ENCODE measurements at places on chromosomes 7 and 10.

DNA sequence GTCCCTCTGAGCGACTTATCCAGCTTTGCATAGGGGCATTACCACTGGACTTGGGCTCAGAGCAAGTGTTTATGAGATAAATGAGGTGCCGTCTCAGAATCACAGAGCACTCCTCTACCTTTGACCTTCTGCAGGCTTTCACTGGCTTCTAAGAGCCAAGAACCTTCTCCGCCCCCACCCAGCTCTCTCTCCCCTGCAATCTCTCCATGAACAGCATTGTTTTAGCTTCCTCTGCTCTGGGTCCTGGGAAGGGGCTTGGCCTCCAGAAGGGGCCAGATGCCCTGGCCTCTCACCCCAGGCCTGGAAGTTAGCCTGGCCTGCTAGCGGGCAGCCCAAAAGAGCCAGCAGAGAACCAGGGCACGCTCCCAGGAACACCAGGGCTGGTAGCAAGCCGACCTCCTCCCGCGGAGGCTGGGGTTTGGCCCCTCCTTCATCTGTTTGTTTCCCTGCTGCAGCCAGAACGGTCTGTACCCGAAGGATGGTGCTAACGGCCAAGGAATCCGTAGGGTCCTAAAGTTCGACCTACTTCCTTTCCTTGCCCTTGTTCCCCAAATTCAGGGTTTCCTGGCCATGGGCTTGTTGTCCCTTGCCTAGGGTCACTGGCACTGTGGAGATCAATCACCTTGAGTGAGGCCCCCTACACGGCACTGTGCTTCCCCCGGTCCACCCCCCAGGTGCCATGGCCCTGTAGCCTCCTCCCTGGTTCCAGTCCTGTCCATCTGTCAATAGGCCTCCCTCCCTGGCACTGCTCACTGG lies 18.7 kb upstream of the DDIT4 start:
- peak; percentile 74 for DNase-seq

GRCh38 chr7:129225206-129225930 lies 538 bp downstream of the AHCYL2 start:
- DNase-seq: peak; percentile 61

DNA sequence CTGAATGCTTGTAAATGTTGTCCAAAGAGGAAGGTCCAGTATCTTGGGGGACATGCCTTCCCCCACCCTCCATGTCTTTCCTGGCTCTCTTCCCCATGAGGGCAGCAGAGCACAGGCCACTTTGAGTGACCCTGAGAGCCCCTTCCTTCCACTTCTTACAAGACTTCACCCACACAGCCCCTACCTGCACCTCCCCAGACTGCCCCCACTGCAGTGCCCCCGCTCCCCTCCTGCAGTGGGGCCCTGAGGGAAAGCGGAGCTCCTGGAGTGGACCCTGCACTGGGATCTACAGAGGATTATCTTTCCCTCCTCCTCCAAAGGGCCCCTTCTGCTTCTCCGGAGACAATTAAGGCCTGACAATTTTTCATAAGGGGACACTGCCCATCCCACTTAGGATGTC lies 326.8 kb downstream of the TCERG1L start:
- DNase-seq: no peak

DNA sequence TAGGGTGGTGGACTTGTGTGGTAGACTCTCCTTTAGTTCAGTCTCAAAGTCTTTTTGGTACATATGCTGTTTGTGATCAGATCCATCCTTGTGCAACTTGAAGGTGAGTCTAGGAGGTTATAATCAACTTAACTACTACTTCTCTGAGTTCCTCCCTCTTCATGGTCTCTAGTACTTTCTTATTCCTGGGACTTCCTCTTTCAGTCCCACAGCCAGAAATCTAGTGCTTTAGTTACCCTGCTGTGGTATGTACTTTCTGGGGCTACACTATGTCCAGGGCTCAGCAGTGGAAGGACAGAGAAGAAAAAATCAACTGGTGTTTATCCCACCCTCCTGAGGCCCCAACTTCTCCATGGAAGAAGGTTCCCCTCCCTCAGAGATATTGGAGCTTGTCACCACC lies 19.4 kb upstream of the ATAD1 start:
- DNase-seq: no peak

DNA sequence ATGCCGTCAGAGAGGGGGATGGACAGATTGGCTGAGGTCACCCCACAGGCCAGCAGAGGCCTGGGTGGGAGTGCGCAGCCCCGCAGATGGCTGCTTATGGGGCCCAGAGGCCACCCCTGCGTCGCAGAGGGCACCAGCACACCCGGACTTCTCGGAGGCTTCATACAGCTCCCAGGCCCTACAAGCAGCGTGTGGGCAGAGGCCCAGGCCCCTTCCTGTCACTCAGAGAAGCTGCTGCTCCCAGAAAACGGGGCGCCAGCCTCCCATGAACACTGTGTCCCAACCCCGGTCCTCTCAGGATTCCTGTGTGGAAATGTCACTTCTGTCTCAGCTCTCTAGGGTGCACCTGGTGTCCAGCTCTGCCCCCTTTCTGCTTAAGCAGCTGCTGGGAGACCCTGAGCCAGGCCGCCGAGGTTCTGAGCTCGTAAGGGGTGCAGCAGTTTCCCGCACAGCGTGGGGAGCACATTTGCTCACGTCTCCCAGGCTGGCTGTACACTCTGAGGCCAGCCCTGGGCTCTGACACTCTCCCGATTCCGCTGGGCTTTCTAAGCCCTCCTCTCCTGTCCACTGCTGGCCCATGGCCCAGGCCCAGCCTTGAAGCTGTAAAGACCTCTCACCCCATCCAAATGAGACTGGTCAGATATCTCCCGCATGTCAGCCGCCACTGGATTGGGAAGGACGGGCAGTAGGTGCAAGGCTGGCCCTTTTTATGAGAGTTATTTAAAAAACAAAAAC lies 6.8 kb downstream of the GPR146 start:
- DNase-seq: no peak

GRCh38 chr7:5352440-5353010 lies 69.8 kb downstream of the SLC29A4 start:
- DNase-seq: no peak

DNA sequence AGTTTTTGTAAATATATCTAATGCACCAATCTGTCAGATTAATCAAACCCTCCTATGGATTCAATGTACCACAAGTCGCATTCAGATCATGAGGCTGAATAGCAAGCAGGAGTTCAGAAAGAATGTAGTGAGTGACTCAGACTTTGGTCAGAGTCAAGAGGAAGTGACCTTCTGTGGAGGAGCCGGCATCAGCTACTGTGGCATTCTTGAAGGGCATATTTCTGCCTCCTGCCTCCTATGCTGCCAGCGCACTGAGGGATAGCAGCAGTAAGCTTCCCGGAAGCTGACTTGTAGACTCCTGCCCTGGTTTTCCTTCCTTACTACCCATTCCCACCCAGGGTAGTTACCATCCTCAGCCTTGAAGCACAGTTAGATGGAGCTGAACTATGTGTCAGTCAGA lies 867.5 kb downstream of the NRG3 start:
- peak; percentile 81 for DNase-seq

GRCh38 chr7:82163586-82163985 lies 280.0 kb downstream of the CACNA2D1 start:
- DNase-seq: no peak

GRCh38 chr10:32000937-32001336 lies 55.3 kb downstream of the KIF5B start:
- peak; percentile 72 for DNase-seq

DNA sequence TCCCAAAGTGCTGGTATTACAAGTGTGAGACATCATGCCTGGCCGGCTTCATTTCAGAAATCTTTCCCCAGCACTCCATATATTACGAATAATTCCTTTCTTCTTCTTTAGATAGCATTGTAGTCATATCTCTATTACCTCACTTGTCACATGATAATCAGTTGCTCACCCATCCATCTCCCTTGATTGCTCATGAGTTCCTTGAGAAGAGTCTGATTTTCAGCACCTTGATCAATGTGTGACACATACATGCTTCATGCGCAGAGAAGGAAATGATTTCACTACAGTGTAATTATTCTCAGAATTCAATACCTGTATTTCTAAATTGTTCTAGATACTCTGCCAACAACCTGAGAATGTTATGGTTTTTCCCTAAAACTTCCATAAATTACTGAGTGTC lies 26.7 kb upstream of the GGCT start:
- no peak for DNase-seq

DNA sequence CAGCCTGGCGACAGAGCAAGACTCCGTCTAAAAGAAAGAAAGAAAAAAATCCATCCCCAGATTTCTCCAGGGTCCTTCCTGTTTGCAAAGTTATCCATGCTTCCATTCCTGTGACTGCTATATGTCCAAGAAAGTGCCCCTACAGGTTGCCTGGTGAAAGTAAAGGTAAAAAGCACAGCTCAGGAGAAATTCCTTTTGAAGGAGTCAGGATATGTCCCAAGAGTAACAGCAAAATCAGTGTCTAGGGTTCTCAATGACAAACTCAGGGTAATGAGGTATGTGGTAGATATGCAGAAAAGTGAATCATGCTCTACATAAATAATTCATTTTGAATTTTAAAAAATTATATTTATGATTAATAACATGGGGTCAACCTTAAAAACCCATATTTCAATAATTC lies 91.5 kb downstream of the CTTNBP2 start:
- DNase-seq: peak; percentile 13

- peak; percentile 97 for DNase-seq
These were observed 188.9 kb downstream of the SKIDA1 start for GRCh38 chr10:21336476-21337170.

- DNase-seq: peak; percentile 61
These were observed 551 bp downstream of the WASL start for GRCh38 chr7:123748171-123748733.

- DNase-seq: no peak
These were observed 118.7 kb upstream of the NEBL start for GRCh38 chr10:21015851-21016250.

GRCh38 chr10:110694820-110695538 lies 50.8 kb downstream of the RBM20 start:
- no peak for DNase-seq

GRCh38 chr10:90276894-90277475 lies 575.6 kb downstream of the KIF20B start:
- no peak for DNase-seq

DNA sequence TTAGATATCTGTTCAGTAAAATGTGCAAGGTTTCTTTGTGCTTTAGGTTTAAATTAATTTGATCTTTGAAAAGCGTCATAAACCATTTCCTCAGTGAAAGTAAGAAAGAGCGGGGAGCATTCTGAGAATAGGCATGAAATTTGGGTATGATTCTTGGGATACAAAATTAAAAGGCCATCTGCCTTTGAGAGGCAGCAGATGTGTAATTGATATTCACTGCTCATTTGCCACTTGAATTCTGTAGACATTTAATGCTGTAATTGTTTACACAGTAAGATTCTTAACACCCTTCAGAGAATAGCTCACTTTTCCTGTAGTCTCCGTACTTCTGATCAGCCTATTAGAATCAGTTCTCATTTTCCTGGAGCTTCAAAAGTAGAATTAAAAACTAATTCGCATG lies 18.7 kb downstream of the FRMD4A start:
- no peak for DNase-seq

GRCh38 chr10:74925708-74926107 lies 99.3 kb downstream of the KAT6B start:
- no peak for DNase-seq

DNA sequence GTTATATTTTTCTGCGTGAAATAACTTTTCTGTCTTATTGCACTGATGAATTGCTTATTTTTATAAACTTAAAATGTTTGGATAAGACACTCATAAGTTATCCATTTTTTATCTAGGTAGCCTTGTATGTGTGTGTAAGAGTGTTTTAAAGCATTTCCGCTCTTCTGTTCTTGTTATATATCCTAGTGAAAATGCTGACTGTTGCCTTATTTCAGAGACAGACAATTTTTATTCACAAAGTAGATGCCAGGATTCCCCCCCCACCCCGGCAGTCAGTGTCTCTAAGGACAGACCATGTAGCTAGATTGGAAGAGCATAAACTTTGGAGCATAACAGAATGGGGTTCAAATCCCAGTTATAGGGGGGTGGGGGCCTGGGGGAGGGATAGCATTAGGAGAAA lies 1.6 kb downstream of the SMC3 start:
- DNase-seq: no peak

DNA sequence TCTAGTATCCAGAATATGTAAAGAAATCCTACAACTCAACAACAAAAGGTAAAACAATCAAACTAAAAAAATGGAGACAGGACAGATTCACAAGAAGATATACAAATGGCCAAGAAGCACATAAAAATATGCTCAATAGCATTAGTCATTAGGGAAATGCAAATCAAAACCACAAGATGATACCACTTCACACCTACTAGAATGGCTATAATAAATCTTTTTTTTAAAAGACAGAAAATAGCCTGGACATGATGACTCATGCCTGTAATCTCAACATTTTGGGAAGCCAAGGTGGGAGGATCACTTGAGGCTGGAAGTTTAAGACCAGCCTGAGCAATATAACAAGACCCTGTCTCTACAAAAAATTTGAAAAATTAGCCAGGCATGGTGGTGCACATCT lies 27.9 kb upstream of the CHCHD3 start:
- DNase-seq: no peak

GRCh38 chr10:52004342-52004949 lies 305.1 kb upstream of the CSTF2T start:
- DNase-seq: peak; percentile 54

DNA sequence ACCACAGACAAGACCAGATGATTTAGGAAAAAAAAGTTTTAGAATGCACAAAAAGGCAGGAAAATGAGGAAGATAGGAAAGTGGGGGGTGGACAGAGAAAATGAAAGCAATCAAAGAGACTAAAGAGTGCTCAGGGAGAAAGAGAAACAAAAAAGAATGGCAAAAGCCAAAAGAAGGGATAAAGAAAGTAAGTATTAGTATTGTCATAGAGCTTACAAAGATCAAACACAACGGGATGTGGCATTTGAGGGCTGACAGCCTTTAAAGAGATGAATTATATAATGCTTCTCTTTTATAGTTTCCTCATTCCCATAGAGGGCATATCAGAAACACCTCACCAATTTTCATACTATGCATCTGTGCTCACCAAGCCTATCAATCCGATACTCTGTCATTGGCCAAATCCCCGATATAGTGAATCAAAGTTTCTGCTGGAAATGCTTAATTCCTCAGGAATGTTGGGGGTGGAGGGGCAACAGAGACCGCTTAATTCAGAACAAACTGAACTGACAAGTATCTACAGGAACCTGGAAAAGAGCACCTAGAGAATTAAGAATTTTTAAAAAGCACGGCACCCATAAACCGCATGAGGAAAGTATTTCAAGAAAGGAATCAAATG lies 2.7 kb downstream of the COG5 start:
- no peak for DNase-seq

DNA sequence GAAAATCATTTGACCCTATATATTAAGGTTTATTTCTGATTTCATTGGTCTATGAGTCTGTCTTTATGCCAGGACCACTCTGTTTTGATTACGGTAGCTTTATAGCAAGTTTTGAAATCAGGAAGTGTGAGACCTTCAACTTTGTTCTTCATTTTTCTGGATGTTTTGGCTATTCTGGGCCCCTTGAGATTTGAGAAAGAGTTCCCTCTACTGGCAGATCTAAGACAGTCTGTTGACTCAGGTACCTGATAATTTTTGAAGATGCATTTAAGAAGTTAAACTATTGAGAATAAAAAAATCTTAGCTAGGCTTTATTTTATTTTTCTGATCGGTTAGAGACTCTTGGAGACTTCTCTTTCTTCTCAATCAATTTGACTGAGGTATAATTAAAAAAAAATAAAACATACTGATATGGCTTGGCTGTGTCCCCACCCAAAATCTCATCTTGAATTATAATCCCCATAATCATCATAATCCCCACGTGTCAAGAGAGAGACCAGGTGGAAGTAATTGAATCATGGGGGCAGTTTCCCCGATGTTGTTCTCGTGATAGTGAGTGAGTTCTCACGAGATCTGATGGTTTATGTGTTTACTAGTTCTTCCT lies 209.2 kb downstream of the SNX10 start:
- peak; percentile 76 for DNase-seq

Data from ACHN (cell line).